ENCODE measurements at places on chromosomes 2 and 18.

- peak; percentile 35 for DNase-seq
Observed at GRCh38 chr2:95297639-95298395, 670 bp downstream of the KCNIP3 start.

- DNase-seq = no peak
Observed at GRCh38 chr2:101817481-101817880, 120.0 kb downstream of the MAP4K4 start.

DNA sequence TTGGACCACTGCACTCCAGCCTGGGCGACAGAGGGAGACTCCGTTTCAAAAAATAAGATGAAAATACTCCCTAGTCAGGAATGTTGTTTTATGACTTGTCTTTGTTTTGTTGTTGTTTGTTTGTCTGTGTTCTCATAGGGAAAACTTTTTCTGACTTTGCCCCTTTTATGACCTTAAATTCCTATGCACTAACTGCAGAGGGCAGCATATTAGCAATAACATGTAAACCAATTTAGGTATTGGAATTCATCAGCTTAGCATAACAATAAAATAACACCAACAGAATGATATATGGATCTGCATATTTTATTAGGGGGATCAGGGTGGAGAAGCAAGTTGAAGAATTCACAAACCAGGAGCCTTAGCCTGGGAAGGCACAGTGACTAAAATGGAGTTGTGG is 631.5 kb downstream of the SUCLG1 start:
- DNase-seq = no peak

- DNase-seq = no peak
Observed at GRCh38 chr2:2848621-2849333, 517.7 kb upstream of the MYT1L start.

GRCh38 chr2:17754773-17755425 is 961 bp downstream of the GEN1 start:
- DNase-seq = no peak

DNA sequence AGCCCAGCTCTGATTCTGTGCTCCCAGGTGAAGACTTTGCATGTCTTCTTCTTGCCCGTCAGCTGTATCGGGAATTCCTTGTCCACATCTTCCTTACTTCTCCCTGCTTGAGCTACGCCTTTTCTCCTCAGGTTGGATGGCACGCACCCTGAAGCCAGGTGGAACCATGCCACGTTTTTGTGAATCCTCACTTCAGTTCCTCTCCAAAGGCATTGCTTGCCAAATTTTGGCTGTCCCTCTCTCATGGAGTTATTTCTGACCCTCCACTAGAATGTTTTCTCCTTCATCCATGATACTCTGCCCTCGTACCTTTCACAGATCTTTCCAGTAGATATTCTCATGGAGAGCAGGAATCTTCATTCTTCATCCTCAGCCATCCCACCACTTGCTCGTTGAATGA is 20.2 kb downstream of the ZCCHC2 start:
- DNase-seq = no peak

GRCh38 chr18:60812921-60813320 is 440.3 kb upstream of the MC4R start:
- no peak for DNase-seq

- no peak for DNase-seq
Observed at GRCh38 chr18:55997151-55997561, 409.2 kb upstream of the TCF4 start.

DNA sequence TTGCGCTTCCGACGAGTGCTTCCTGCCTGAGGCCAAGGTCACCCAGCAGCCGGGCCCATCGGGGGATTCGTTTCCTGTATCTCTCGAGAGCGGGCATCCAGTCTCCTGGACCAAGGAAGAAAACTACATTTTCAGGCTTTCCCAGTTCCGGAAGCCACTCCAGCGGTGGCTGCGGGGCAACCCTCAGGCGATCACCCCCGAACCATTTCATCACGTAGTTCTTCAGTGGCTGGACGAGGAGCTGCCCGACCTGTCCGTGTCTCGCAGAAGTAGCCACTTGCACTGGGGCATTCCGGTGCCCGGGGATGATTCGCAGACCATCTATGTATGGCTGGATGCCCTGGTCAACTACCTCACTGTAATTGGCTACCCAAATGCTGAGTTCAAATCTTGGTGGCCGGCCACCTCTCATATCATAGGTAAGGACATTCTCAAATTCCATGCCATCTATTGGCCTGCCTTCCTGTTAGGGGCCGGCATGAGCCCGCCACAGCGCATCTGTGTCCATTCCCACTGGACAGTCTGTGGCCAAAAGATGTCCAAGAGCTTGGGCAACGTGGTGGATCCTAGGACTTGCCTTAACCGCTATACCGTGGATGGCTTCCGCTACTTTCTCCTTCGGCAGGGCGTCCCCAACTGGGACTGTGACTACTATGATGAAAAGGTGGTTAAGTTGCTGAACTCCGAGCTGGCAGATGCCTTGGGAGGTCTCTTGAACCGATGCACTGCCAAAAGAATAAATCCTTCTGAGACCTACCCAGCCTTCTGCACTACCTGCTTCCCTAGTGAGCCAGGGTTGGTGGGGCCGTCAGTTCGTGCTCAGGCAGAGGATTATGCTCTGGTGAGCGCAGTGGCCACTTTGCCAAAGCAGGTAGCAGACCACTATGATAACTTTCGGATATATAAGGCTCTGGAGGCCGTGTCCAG is 1.0 kb downstream of the MARS2 start:
- DNase-seq = no peak

- DNase-seq = no peak
Observed at GRCh38 chr2:18566145-18566769, 5.8 kb upstream of the RDH14 start.

DNA sequence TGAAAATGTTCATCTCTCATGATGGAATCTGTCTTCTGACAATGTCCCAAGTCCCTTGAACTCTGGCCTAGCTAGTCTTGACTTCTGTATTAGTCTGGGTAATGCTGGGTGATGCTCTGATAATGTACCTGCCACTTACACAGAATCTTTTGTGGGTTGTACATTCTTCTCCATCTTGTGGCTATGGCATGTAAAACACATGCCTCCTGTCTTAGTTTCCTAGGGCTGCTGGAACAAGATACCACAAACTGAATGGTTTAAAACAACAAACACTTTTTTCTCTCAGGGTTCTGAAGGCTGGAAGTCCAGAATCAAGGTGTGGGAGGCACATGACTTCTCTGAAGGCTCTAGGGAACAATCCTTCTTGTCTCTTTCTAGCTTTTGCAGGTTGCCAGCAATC is 57.1 kb downstream of the RAPGEF4 start:
- DNase-seq = no peak

DNA sequence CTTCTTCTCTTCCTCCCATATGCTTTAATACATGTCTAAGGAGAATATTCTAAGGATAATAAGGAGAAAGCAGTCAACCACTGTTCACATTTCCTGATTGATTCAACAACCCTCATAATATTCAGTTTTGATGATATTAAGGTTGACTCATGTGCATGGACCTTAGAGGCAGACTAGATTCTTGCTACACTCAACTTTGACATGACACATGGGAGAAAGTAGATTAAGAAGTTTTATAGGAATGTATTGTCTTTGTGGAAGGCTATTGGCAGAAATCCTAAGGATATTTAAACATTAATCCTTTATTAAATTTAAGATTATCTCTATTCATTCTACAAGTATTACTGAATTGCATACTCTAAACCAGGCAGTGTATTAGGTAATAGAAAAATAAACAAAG is 309.1 kb upstream of the CYRIA start:
- DNase-seq = no peak

DNA sequence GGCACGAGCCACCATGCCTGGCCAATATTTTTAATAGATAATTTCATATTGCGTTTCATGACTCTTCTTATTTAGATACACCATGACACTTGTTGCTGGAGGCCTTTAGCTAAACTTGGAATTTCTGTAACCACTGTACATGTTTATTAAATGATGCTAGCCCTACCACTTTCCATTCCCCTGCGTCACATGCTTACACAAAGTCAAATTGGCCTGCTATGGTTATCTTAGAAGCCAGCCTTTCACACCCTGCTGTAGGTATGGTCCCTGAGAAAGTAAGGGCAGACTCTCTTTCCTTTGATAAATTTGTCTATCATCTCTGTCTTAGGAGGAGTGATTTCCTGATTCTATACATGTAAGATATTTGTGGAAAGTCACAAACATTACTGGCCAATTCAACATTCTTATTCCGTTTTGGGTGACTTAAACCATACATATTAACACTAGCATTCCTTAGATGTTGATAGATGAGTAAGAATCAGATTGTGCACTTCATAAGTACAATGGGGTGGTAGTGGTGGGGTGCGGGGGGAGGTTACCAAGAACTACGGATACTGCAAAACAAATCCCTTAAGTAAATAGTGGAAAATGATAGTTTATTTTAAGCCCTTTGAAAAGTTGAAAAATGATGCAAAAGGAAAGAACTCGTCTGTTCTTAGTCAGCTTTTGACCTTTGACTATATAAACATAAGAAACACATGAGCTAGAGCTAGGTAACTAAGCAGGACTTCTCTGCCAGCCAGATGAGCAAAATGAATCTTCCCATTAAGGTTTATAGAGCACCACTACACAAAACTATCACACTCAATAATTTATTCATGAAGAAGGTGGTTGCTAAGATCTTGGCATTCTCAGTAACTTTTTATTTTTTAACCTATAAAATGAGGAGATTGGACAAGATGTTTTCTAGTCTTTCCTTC is 7.9 kb upstream of the NDUFV2 start:
- DNase-seq = no peak

DNA sequence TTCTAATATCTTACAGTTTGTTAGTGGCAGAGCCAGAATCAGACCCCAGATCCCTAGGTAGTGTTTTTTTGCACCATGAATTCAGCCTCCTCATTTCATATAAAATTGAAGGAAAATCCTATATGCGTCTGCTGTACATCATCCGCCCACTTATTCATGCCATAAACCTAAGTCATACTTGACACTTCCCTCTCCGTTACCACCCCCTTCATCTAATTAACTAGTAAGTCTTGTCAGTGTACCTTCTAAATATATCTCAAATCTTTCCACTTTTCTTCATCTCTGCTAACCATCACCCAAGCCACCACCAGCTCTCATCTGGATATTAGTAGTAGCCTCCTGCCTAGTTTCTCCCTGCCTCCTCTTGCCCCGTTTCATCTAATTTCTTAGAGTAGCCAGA is 248.7 kb upstream of the SIX3 start:
- DNase-seq = no peak

GRCh38 chr2:168355779-168356476 is 100.1 kb upstream of the CERS6 start:
- DNase-seq = no peak

DNA sequence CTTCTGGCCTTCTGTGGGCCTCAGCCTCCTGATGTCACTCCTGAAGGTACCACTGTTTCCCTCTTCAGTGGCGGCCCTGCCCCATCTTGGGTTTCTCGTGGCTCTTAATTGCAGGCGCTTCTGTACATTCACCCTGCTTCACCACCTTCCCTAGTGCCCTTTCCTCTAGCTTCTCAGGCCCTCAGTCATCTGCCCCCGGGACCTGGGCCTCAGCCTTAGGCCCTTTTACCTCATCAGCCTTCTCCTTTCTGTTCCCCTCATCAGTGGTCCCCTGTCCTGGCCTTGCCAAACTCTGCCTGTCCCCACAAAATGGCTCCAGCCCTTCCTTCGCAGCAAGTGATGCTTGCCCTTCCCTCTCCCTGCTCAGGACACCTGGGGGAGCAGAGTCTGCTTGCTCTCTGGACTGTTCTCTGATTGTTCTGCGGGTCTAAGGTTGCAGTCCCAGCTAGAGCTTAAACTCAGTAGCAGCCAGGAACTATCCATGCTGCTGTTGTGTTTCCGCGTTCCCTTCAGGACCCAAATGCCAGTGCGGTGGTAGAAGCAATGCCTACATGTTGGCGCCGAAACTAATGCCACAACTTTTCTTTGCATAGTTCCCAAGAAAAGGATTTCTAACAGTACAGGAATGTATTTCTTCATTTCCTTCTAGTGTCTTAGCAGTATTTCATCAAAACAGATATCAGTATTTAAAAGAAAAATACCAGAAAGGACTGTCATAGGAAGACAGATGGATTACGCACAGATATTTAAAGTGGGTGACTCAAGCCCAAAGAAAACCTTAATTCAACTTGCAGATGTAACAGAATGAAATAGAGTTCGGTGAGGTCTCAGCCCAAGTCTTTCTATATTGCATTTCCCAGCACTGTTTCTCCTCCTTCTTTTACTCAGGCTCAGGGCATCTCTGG is 7.5 kb downstream of the ASB1 start:
- DNase-seq = no peak
